Tongue (tissue), 3 donors: ENCODE measurements at places on chromosomes 4 and X.
A peak's percentile ranks its signal among the peaks of the same experiment; 100 is the strongest.

DNA sequence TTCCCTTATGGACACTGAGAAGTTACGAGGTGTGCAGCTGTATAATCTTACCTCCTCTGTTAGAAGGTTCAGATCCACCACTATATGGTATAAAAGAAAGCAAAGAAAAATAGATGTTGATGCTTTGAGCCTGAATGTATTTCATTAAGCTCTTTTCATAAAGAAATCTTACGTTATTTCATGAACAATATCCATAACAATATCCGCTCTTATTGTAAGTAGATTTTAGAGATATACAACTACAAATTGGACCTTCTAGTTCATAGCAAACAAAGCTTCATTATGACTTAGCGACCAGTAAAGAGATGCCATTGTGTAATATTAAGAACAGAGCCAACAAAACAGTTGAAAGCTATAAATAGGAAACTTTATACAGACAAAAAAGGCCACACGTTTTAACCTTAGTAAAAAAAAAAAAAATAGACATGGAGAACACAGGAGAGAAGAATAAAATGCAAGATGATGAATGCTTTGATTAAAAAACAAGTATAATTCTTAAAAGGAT, 203.6 kb downstream of the PDGFC start:
- no peak for DNase-seq

DNA sequence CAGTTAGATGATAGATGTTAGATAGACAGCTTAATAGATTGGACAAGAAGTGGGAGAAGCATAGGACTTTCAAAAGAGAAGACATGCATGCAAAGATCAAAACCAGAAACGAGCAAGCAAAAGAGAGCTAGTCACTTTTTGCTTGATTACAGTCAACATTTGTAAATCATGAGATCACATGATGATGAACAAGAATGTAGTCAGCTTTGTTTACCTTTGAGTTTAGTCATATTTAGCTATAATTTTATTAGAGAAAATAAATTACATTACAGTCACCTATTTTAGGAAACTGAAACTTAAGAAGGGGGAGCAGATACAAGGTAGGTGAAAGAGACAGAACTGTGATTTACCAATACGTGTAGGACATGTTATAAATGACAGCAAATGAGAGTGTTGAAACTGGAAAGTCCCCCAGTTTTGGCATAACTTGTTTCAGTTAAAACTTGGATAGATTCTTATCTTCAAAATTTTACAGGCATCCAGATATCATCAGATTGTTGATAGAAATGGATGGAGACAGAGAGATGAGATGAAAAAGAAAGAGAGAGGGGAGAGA, 1083.1 kb upstream of the PCDH10 start:
- no peak for DNase-seq

GRCh38 chr4:30719454-30720020, 632 bp upstream of the PCDH7 start:
- DNase-seq: peak; percentile 90

DNA sequence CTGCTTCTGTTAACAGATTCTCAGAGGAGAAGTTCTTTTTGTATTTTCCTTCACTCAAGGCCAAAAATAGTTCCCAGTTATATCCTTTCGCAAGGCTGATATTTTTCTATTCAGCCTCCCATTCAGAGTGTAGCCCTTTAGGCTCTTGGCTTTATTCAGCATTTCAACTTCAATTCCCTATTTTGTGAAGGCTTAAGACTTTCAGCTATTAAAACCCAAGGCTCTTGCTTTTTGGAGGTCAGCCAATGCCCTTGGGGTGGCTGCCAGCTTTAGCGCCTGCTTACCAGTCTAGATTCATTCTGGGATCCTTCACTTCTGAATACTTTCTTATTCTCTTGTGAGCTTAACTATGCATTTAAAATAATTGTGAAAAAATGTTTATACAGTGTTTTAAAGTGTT, 57.3 kb upstream of the ADGRA3 start:
- peak; percentile 76 for DNase-seq
